ENCODE measurements at places on chromosomes 6 and 20.

DNA sequence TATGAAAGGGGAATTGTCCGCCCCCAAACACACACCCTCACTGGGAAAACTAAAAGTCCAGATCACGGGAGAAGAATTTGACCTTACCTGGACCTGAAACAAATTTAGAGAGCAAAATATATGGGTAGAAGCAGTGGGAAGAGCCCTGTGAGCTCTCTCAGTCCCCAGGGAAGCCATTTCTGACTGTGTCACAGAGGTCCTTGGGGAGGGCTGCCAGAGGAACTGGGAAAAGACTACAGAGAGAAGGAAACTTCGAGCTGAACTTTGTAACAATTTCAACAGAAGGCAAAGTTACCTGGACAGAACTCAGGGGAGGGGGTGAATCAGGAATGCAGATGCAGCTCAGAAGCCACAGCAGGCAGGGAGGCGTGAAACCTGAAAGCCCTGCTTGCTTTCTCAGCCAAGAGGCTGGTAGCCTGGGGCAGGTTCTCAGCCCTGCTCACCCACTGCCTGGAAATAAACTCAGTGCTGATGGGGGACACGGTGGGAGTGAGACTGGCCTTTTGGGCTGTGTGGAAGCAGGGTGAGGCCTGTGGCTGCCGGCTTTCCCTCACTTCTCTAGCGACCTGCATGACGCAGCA is 163.8 kb downstream of the TMEM200A start:
- no peak for DNase-seq

- DNase-seq: no peak
Observed at GRCh38 chr6:112502351-112503090, 155.4 kb downstream of the RFPL4B start.

DNA sequence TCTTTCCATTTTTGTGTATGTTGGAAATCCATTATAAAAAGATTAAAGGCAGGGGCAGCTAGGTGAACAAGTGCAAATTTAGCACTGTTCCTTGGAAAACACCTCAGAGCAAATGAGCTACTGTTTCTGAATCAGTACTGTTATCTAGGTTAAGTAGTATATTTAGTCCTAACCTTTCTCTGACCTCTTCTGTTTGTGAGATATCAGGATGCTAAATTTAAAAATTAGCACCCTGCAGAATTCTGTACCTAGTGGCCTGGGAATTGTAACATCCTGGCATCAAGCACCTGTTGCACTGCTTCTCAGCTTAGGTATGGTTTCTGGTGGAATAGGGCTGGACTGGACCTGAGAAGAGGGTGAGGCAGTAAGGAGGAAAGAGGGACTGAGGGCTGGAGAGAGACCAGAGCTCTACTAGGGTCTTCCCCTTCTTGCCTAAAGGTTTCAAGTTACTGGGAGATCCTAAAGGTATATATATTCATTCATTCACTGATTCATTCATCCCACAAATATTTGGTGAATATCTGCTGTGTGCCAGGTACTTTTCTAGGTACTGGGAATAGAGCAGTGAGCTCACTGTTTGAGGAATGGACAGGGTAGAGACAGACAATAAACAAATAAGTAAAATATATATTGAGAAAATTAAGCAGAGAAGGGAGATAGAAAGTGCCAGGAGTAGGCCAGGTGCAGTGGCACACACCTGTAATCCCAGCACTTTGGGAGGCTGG is 5.2 kb downstream of the ZNF76 start:
- DNase-seq: no peak

DNA sequence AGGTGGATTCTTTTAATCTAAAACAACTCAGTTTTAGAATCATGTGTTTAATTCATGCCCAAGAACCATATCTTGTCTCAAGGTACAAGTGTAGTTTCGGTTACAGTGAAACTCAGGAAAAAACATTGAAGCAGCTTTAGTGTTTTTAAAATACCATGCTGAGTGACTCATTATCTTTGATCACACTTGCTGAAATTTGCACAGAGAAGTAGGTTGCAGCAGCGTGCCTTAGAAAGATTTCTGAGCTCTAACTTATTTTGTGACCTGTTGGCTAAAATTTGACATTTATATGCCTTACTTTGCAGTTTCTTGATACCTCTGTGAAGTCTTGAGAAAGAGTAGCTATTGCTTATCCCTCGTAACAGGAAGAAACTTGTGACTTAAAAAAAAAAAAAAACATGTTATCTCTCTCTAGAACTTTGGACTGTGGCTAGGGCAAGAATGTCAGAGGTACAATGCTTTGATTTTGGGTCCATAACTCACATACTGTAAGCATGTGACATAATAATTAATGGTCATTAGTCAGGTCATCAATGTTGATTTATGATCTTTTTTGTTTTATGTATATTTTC is 34.5 kb upstream of the FUCA2 start:
- DNase-seq: no peak

- DNase-seq: no peak
Observed at GRCh38 chr20:5885866-5886265, 64.5 kb downstream of the TRMT6 start.

DNA sequence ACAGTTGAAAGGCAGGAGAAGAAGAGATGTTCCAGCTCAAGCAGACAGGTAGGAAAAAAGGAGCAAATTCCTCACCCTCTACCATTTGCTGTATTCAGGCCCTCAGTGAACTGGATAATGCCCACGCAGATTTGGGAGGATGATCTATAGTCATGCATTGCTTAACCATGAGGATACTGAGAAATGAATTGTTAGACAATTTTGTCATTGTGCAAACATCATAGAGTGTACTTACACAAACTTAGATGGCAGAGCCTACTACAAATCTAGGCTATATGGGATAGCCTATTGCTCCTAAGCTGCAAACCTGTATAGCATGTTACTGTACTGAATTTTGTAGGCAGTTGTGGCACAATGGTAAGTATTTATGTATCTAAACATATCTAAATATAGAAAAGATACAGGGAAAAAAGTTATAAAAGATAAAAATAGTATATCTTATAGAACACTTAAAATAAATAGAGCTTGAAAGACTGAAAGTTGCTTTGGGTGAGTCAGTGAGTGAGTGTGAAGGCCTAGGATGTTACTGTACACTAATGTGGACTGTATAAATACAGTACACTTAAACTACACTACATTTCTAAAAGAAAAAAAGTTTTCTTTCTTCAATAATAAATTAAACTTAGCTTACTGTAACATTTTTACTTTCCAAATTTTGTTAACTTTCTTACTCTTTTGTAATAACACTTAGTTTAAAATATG is 672.3 kb downstream of the UTRN start:
- no peak for DNase-seq

DNA sequence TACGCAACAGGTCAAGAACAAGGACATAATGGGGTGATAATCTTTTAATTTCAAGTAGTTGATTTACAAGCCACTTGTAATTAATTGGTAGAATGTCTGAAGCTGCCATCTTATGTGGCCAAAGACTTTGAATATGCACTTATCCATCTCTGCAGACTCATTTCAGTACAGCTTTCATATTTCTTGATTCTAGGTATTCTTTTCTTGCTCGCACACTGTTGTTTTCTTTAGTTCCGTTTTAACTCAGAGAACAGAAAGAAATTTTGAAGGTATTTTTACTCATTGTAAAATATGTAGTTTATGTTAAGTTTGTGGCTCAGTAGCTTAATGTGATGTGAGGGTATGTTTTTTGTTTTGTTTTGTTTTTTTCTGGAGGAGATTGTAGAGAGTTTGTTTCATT is 73.9 kb downstream of the UBR2 start:
- no peak for DNase-seq

DNA sequence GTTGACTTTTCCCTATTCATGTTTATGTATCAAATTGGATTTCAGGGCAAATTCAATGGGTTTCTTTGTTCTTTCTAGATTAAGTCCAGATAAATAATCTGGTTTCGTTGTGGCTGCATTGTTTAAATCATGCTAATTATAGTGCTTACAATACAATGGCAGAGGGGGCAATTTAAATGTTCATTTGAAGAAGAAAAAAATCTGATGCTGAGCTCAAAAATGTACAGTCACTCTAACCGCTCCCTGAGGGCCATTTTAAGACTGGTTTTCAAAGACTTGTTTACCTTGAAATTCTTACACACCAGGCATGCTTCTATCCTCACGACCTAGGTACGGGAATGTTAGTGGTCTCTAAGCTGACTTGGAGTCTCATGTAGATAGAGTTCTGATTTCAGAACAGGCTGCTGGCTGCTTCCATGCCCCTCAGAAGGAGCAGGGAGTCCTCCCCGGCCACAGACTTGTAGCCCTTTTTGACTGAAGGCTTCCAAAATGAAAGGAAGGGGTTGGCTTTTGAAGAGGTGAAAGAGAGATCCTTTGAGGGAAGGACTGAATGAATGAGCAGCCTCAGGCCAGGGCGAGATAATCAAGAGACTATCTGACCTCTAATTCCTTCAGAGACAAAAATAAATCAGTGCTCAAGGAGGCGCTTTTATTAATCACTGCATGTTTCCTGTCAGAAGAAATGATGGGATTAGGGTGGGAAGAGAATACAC is 86.1 kb upstream of the ZNF217 start:
- no peak for DNase-seq

DNA sequence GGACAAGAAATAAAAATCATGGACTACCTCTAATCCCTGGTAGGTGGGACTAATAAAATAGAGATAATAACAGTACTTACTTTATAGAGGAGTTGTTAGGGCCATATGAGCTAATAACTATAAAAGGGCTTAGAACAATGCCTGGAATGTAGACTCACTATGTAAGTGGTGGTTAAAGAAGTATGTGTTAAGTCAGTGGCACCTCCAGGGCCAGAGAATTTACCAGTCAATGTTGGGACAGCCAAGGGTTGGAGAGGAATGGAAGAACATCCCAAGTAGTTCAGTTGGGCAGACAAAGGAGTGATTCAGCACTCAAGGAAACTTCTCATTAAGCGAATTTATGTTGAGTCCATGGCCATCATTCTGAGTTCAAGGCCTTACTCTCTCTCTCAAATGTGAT is 116.8 kb downstream of the OTOR start:
- no peak for DNase-seq

DNA sequence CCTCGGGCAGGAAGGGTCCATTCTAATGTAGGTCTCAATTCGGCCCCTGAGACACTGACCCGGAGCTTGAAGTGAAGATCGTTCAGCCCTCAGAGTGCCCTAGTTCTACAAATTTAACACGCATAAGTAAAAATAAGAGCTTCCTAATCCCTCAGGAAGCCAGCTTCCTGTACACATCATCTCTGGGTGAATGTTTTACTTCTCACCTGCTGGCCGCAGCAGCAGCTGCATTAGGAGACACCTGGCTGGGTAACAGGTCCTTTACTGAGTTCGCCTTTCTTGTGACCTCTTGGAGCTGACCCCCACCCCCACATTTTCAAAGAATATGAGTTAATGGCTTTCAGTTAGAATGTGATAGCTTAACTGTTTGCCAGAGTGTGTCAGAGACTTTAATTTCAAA is 165.0 kb downstream of the SMOC2 start:
- no peak for DNase-seq

DNA sequence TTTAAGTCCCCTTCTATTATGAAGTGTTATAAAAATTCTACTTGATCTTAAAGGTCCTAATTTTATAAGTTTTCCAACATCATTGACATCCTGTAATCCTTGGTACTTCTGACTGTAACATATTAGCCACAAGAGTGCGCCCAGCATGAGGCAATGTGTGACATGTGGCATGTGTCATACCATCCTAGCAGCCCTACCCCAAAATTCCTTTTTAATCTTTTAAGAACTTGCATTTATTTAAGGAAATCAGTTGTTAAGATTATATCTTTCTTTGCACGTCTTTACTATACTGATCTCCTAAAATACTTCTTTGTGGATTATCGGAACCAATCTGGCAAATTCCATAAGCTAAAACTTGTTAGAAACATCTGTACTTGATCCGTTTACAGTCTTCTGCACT is 167.1 kb upstream of the SLC24A3 start:
- no peak for DNase-seq

DNA sequence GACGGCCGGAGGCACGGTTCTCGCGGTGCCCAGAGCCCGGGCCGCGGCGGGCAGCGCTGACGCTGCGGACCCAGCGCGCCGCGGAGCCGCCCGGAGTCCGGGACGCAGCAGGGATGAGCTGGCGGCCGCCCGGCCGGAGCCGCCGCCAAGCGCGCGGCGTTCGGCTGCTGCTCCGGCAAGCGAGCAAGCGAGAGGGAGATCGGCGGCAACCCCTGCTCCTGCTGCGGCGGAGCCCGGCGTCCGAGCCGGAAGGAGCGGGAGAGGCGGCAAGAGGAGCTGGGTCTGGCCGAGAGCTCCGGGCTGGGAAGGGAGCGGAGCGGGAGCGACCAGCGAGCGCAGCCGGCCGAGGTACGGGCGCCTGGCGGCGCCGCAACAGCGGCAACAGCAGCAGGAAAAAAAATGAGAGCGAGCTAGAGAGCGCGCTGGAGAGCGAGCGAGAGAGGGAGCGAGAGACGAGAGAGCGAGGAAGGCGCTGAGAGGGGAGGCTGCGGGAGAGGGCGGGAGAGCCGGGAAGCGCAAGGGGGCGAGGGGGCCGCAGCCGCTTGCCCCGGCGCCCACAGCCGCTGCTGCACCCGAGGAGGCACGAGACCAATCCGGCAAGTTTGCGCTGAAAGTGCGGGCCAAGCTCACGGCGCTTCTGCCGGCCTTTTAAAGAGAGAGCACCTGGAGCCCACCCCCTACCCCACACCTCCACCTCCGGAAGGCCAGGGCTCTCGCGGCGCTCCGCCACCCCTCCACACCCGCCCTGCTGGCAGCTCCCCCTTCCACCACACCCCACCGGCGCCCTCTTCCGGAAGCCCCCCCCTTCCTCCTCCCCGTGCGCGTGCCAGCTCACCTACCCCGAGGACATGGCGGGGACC is 496 bp downstream of the GRM4 start:
- peak; percentile 50 for DNase-seq

- DNase-seq: no peak
Observed at GRCh38 chr6:28738396-28738765, 185.4 kb downstream of the TRIM27 start.

- DNase-seq: no peak
Observed at GRCh38 chr6:42292004-42292740, 74.5 kb upstream of the MRPS10 start.

DNA sequence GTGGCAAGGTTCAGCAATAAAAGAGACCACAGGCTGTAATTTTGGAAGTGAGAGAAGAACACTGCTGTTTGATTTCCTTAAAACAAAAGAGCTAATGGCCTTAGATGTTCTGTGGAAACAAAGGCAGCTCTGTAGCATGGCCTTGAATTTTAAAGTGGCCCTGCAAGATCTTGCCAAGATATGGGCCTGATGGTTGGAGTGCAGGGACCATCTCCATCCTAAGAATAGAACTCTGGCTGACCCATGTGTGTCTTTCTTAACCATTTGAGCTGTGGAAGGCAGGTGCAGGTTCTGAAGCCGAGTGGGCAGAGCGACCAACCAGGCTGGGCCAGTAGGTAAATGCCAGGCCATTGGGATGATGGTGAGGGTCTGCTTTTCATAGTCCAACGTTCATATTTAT is 73.8 kb upstream of the VSTM2L start:
- DNase-seq: no peak

DNA sequence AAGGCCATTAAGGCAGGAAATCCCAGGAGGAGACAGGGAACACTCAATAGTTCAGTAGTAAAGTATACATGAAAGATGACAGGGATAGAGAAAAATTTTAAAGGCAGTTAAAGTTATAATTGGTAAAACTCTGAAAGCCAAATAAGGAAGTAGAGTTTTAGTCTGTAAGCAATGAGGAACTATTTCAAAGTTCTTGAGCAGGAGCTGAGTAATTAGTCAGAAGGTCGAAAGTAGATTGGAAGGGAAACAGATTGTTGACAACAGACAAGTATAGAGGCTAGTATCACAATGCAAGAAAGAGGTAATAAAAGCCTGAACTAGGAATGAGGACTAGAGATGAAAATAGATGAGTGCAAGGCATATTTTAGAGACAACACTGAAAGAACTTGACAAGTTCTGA is 150.3 kb downstream of the CDK19 start:
- no peak for DNase-seq
